ENCODE measurements at places on chromosomes 12 and 14. TPM values are rescaled to one million over a fixed set of nuclear protein-coding genes. Genes with fewer than 3 reads are reported as not detected.

BMAL2 gene
- 7.5 TPM for total RNA-seq

KRT83 gene
- not detected for total RNA-seq

CACNA2D4 gene
- total RNA-seq = 4.3 TPM

PELI2 gene
- total RNA-seq = 3.4 TPM

SCN8A gene
- total RNA-seq = 0.77 TPM

- no peak overlapping the region for H3K4me3 ChIP-seq
- no peaks in the 10 kb centered on the region for H3K27me3 ChIP-seq
- H3K27ac ChIP-seq = no peak overlapping the region
- H3K36me3 ChIP-seq = no peaks in the 10 kb centered on the region
Measured at GRCh38 chr12:62840806-62841205, 94.1 kb downstream of the PPM1H start.

- peaks cover 22% of the 10 kb centered on the region for H3K27me3 ChIP-seq
- peaks cover 9% of the 10 kb centered on the region for H3K4me1 ChIP-seq
- DNase-seq = no peak
- H3K36me3 ChIP-seq = no peaks in the 10 kb centered on the region
Measured at GRCh38 chr14:95322651-95323050, 2.9 kb upstream of the CLMN start.

- no peaks in the 10 kb centered on the region for H3K27me3 ChIP-seq
- H3K27ac ChIP-seq = no peak overlapping the region
- no peak overlapping the region for H3K4me3 ChIP-seq
Measured at GRCh38 chr12:112479413-112479812, 60.7 kb downstream of the PTPN11 start.

DNA sequence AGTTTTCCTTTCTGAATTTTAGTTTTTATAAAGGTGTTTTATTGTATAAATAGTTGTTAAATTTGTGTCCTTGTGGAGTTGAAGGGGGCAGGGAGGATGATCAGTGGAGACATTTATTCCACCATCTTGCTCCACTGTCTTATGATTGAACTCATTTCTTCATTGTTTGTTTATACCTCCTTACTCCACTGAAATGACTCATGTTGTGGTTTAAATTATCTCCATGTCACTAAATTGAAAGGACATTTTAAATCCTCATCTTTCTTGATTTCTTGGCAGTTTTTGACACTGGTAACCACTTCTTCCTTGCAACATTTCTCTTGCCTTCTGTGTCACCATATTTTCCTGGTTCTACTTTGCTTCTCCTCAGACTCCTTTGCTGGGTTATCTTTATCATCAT lies 23.6 kb upstream of the FERMT2 start:
- no peak for DNase-seq
- H3K4me1 ChIP-seq = no peaks in the 10 kb centered on the region
- H3K36me3 ChIP-seq = no peaks in the 10 kb centered on the region
- peaks cover 4% of the 10 kb centered on the region for H3K27me3 ChIP-seq

- H3K4me1 ChIP-seq = peaks cover 7% of the 10 kb centered on the region
- H3K4me3 ChIP-seq = no peak overlapping the region
- no peak for DNase-seq
- H3K27ac ChIP-seq = no peak overlapping the region
- H3K36me3 ChIP-seq = peaks cover 8% of the 10 kb centered on the region
Measured at GRCh38 chr12:46152456-46152855, 116.4 kb downstream of the SLC38A1 start.

DNA sequence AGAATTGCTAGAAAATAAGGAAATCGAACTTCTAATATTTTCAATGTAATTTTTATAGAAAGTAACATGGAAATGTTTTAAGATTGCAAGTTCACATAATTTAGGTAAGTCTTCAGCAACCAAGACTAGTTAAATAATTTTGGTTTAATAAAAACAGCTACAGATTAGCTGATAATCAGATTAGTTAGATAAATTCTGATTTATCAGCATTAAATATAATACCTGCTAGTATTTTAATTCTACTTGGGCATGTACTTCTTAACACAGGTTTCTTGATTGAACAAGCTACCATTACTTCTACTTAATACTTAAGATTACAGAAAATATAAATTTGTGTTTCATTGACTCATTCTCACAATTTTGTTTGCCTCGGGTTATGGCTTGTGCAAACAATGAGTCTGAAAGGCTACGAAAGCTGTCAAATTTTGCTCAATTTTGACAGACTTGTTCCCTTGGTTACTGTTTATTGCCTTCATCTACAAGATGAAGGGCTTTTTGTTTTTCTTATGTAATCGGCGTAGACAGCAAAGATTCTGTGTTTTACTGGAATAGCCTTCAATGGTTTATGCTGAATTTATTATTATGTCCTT lies 116.1 kb upstream of the NUDT4 start:
- no peaks in the 10 kb centered on the region for H3K27me3 ChIP-seq
- no peak overlapping the region for H3K27ac ChIP-seq
- no peaks in the 10 kb centered on the region for H3K36me3 ChIP-seq
- DNase-seq = no peak
- H3K4me3 ChIP-seq = no peak overlapping the region

GRCh38 chr12:75419841-75420240 lies 29.0 kb downstream of the GLIPR1L2 start:
- H3K4me3 ChIP-seq = no peak overlapping the region
- no peak for DNase-seq
- H3K27me3 ChIP-seq = no peaks in the 10 kb centered on the region
- H3K27ac ChIP-seq = no peak overlapping the region
- H3K36me3 ChIP-seq = no peaks in the 10 kb centered on the region

DNA sequence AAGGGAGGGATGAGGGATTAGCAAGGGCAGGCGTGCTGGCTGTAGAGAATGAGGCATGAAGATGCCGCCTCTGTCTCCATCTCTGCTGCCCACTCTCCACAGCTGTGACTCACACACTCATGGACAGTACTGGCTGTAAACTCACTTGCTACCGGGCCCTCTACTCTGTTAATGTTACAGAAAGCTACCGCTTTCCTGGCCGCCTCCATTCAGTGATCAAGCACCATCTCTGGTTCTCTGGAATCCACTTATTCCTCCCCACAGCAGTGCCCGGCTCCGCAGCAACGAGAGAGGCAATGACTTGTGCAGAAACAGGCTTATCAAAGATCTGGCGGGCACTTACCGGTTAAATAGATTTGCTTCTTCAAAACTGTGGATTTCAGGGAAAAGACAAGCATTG lies 34.8 kb downstream of the AMN start:
- no peaks in the 10 kb centered on the region for H3K4me1 ChIP-seq
- no peaks in the 10 kb centered on the region for H3K36me3 ChIP-seq
- no peak for DNase-seq

GRCh38 chr14:58844544-58844943 lies 206.8 kb downstream of the DACT1 start:
- no peaks in the 10 kb centered on the region for H3K27me3 ChIP-seq
- H3K4me1 ChIP-seq = no peaks in the 10 kb centered on the region
- H3K36me3 ChIP-seq = no peaks in the 10 kb centered on the region
- no peak overlapping the region for H3K27ac ChIP-seq
- H3K4me3 ChIP-seq = no peak overlapping the region

- no peak overlapping the region for H3K27ac ChIP-seq
- no peaks in the 10 kb centered on the region for H3K27me3 ChIP-seq
- H3K4me1 ChIP-seq = no peaks in the 10 kb centered on the region
- no peak for DNase-seq
Measured at GRCh38 chr12:113198296-113198695, 12.8 kb downstream of the RITA1 start.

GRCh38 chr12:42235426-42235825 lies 2.6 kb downstream of the YAF2 start:
- H3K27ac ChIP-seq = peak overlapping the region; percentile 40
- DNase-seq = no peak
- H3K4me3 ChIP-seq = peak overlapping the region; percentile 45
- no peaks in the 10 kb centered on the region for H3K27me3 ChIP-seq

GRCh38 chr12:31756977-31757420 lies 28.2 kb upstream of the AMN1 start:
- no peaks in the 10 kb centered on the region for H3K36me3 ChIP-seq
- H3K4me1 ChIP-seq = peaks cover 17% of the 10 kb centered on the region
- no peaks in the 10 kb centered on the region for H3K27me3 ChIP-seq
- H3K4me3 ChIP-seq = no peak overlapping the region

DNA sequence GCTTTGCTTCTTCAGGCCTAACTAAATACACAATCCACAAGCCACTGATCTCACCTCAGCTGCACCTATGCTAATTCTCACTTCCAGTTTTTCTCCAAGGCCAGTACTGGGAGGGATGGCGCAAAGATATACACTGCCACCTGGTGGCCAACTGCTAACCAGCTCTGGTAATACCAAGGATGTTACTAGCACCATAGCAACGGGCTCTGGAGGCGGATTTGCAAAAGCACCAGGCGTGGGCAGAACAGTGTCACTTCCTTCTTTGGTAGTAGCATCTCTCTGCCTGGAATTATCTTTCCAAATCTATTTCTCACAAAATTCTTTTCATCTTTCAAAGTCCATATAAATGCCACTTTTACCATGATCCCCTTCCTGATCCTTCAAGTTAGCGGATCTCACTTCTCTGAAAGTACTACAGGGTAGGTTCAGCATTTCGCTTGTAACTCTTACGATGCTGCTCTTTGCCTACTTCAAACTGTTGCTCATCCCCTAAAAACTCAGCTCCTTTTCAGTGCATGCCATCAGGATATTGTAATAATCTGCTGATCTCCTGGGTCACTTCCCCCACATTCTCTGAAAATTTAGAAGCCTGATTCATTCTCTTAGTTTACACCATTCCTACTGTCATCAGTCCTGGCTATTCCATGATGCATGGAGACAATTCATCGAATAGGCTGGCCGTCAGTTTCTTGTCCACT lies 37.1 kb upstream of the FOXJ2 start:
- H3K27me3 ChIP-seq = no peaks in the 10 kb centered on the region
- no peaks in the 10 kb centered on the region for H3K36me3 ChIP-seq
- DNase-seq = peak; percentile 96
- peaks cover 22% of the 10 kb centered on the region for H3K4me1 ChIP-seq
- H3K27ac ChIP-seq = no peak overlapping the region

- H3K27me3 ChIP-seq = no peaks in the 10 kb centered on the region
- DNase-seq = no peak
- H3K36me3 ChIP-seq = peaks cover 63% of the 10 kb centered on the region
- H3K4me3 ChIP-seq = no peak overlapping the region
- H3K27ac ChIP-seq = peak overlapping the region; percentile 17
- H3K4me1 ChIP-seq = peaks cover 52% of the 10 kb centered on the region
Measured at GRCh38 chr14:89256283-89256682, 160.8 kb downstream of the FOXN3 start.

- no peak overlapping the region for H3K27ac ChIP-seq
- no peaks in the 10 kb centered on the region for H3K27me3 ChIP-seq
- H3K4me3 ChIP-seq = no peak overlapping the region
- no peaks in the 10 kb centered on the region for H3K4me1 ChIP-seq
- no peaks in the 10 kb centered on the region for H3K36me3 ChIP-seq
Measured at GRCh38 chr14:53462931-53463778, 310.0 kb upstream of the DDHD1 start.

All from activated CD8-positive, alpha-beta T cell treated with anti-CD3 and anti-CD28 coated beads for 36 hours (primary cell).